ENCODE measurements at places on chromosomes 12 and 14.
A peak's percentile ranks its signal among the peaks of the same experiment; 100 is the strongest.

GRCh38 chr14:104681689-104682074 is 7.7 kb upstream of the INF2 start:
- DNase-seq = no peak

- DNase-seq = no peak
Measured at GRCh38 chr12:20205854-20206253, 162.5 kb upstream of the PDE3A start.

GRCh38 chr14:55881577-55882241 is 236.5 kb upstream of the PELI2 start:
- no peak for DNase-seq

DNA sequence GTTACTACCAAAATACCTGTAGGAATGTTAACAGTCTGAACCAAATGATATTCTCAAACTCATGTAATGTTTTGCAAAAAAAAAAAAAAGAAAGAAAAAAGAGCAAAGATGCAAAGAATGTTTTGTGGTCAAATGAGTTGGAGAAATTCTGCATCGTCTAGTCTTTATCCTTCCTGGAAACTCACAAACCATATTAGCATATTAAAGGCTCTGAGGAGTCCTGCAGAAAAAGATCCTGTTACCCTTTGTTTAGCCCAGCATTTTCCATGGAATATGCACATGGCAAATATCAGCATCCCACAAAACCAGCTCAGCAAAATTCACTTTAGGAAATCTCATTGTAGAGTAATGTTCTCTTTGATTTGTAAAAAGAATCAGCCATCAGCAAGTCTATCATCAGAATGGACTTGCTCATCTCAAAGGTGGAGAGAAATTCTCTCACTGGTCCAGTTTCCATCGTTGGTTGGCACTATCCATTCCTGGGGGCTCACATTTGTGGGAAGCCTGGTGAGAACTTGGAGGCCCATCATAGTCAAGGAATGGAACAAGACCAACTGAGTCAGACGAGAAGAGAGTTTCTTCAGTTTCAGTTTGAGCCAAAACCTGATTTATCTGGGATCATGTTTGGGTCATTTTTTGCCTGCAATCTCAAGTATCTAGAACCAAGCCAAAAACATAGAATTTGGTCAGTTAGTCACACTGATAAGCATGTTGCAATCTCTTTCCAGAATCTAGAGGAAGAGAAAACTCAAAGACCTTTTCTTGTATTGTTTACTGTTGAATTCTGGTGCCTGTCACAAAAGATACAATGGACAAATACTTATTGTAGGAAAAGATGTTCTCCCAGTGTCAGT is 129.8 kb downstream of the TBX5 start:
- DNase-seq = no peak

- no peak for DNase-seq
Measured at GRCh38 chr14:75430976-75431375, 3.2 kb downstream of the JDP2 start.

- no peak for DNase-seq
Measured at GRCh38 chr12:52601671-52602070, 408 bp upstream of the KRT72 start.

DNA sequence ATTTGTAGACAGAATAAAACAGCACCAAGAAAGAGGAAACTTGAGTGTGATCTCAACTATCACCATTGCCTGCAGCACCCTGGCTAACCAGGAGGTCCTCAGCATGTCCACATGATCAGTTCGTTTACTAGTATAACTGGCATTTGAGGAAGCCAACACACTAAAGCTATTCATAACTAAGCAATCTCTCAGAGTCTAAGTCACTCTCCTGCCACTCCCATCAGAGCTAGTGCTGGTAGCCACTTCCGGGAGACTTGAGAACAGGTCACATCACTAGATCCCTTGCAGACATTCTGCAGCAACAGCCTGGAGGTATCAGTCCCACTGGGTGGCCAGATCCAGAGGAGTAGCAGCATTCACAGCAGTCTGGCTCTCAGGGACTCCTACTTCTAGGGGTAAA is 352.9 kb upstream of the OR4E1 start:
- DNase-seq = no peak

DNA sequence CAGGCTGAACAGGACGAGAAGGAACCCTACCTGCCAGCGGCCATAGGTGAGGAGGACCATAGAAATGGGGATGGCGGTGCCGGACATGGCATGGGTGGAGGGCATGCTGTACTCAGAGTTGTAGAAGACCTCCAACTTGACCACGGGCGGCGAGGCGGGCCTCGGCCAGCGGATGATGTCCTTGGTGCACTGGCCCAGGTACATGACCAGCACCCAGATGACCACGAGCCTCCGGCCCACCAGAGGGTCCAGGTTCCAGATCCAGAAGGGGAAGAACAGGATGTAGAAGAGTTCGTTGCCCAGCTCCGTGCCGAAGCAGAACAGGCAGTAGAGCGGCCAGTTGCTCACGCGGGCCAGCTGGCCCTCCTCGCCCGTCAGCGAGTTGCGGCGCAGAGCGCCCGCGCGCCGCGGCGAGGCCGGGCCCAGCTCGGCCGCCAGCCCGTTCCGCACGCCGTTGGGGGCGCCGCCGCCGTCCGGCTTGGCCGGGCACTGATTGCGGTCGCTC is 582 bp downstream of the SGPP1 start:
- DNase-seq = peak; percentile 25

DNA sequence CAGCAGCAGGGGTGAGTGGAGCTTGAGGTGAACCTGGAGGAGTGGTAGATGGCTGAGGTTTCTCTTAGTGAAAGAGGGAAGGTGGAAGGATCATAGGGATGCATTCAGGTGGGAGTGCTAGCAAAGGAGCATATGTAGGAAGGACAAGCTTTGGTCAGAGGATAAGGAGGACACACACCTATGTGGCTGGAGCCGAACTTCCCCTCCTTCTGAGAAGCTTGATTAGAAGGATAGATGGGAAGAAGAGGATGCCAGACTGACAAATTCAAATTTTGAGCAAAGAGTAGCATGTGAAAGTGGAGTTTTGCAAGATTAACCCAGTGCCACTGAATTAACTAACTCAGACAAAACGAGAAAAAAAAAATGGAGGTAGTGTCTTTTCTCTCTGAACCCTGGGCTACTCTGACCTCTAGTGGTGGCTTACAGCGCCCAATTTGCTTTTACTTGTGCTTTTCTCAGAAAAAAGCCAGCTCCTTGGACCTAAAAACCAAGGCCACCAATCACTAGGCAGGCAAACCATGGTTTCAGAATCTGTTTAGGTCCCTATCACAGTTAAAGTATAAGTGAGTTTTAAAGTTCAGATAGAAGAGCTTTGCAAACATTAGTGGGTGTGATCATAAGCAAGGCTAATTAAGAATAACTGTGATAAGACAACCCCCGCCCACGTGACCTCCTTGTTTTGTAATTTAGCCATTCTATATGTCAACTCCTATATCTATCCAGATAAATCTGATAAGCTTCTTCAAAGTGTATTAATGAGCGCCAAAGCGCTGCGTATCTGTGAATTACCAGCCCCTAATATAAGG is 15.5 kb downstream of the EMP1 start:
- DNase-seq = peak; percentile 31

DNA sequence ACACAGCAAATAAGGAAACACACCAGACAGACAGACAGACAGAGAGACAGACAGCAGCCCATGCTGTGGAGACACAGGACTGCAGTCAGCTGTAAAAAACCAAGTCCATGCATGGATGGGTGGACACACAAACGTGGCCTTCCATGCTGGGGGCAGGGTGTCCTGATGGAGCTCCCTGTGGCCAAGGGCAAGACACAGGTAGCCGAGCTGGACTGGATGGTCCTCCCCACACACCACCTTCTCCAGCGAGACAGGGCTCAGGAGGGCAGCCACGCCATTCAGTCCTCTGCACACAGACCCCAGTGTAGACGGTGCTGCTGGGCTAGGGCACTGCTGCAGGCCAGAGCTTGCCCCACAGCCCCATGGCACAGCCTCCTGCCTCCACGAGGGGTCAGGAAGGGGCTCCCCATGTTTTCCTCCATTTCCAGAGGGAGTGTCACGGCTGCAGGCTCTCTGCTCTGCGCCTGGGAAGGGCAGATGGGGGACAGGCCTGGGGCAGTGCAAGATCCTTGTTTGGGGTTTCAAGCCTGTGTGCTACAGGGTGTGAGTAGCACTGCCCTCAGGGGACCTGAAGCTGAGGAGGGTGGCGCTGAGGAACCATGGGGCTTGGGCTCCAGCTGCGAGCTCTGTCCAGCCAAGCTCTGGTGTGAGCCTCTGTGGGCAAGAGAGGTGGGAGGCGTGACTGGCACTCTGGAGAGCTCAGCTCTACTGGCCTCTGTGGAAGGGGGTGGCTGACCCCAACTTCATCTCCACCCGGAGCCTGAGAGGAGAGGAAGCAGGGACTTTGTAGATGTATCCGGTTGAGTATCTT is 67.9 kb downstream of the GALNT9 start:
- no peak for DNase-seq

DNA sequence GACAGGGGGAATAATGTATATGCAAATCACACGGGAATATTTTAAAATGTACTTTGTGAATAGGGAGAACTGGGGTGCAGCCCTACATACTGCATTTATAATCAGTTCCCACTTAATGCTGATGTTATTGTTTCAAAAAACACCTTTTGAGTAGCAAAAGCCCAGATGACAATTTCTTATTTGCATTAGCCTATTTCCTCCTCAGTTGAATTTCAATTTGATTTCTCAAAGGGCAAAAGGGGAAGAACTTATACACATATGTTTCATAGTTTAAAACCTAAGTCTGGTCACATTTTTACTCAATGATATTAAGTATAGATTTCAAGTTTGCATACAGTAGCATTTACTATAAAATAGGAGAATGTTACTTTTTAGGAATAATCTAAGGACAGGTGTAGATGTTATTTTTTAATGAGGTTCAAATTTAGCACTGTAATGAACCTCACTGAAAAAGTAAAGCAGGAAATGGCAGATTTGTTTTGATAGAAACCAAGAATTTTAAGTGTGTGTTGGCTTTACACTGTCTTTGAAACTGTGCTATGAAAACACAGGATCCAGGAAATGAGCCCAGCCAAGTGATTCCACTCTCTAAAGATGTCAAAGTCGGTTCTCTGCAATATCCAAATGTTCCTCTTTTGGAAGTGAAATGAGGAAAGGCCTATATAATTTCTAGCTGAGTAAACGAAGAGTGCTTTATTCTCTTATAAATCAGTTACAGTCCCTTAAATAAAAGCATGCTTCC is 367.4 kb downstream of the BTG1 start:
- no peak for DNase-seq

Measured in activated B cell treated with CpG ODN at 0.5 μM for 24 hours (primary cell).